ENCODE measurements at places on chromosomes 2 and 18.

GRCh38 chr2:36965206-36965605, 1.1 kb downstream of the STRN start:
- DNase-seq = no peak

DNA sequence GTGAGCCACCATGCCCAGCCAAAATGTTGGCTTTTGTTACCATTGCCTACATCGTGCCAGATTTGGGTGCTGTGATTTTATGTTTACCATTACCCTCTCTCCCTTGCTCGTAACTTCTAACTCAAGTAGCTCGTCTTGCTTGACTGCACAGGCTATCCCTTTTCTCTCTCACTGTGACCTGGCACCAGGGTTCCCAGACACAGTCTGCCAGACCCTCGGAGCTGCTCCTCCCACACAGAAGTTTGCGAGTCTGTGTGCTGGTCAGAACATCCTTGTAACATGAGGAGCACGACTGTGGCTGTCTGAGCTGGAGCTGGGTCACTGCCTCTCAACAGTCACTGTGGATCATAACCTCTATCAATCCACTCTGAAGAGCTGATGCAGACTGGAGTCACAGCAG, 152.5 kb upstream of the ACKR3 start:
- no peak for DNase-seq

DNA sequence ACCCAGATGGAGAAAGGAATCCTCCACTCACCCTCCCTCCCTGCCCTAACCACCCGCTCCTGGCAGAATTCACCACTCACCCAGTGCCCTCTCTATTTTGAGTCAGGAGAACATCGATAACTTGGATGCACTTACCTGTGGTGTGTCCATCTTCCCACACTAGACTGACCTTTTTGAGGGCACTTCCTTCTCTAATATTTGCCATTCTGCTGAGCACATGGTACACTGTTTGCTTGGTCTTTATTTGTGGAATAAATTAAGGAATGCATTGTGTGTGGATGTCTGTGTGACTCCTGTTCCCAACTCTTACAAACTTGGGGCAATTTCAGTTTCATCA, 133.7 kb downstream of the ACKR3 start:
- DNase-seq = no peak

DNA sequence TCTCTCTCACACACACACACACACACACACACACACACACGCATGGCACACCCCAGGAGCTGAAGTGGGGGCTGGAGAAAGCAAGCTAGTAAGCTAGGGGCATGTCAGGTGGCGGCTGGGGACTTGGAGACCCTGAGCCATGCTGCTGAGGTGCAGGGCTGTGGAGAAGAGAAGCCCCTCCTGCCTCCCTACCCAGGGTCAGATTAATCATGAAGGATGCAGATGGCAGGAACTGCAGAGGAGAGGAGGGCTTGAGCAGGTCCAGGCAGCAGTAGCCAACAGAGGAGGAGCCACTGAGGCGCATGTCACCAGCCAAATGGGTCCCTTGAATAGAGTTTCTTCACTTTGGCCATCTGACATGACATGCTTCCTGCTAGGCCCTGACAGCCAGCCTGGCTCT, 9.6 kb downstream of the EDAR start:
- DNase-seq = no peak
